Endothelial cell of umbilical vein (primary cell): ENCODE measurements at places on chromosomes 16 and 17. TPM values are rescaled to one million over a fixed set of nuclear protein-coding genes. Genes with fewer than 3 reads are reported as not detected.

HSD17B2 gene
- total RNA-seq, result 2.8 and 4.5 TPM in 2 replicates

INCA1 gene
- 0.71 and 1.0 TPM in 2 replicates for total RNA-seq

KRT33B gene
- not detected in 2 replicates for total RNA-seq

CFAP97D1 gene
- total RNA-seq, result not detected in 2 replicates

ST6GALNAC1 gene
- 0.55 TPM in 1 of 2 replicates, not detected in the other for total RNA-seq

TMEM100 gene
- not detected in 2 replicates for total RNA-seq

SRRM2 gene
- total RNA-seq, result 483 and 492 TPM in 2 replicates

MTSS2 gene
- total RNA-seq, result 37.6 and 42.3 TPM in 2 replicates

APOH gene
- total RNA-seq, result not detected in 2 replicates

OSGIN1 gene
- 8.6 and 11.0 TPM in 2 replicates for total RNA-seq

ITGAX gene
- 0.72 and 1.4 TPM in 2 replicates for total RNA-seq

ALOX12B gene
- total RNA-seq, result not detected in 2 replicates
